ENCODE measurements at places on chromosomes 1 and 21.
A peak's percentile ranks its signal among the peaks of the same experiment; 100 is the strongest.

- no peak for DNase-seq
Observed at GRCh38 chr1:183562701-183563100, 27.6 kb downstream of the NCF2 start.

DNA sequence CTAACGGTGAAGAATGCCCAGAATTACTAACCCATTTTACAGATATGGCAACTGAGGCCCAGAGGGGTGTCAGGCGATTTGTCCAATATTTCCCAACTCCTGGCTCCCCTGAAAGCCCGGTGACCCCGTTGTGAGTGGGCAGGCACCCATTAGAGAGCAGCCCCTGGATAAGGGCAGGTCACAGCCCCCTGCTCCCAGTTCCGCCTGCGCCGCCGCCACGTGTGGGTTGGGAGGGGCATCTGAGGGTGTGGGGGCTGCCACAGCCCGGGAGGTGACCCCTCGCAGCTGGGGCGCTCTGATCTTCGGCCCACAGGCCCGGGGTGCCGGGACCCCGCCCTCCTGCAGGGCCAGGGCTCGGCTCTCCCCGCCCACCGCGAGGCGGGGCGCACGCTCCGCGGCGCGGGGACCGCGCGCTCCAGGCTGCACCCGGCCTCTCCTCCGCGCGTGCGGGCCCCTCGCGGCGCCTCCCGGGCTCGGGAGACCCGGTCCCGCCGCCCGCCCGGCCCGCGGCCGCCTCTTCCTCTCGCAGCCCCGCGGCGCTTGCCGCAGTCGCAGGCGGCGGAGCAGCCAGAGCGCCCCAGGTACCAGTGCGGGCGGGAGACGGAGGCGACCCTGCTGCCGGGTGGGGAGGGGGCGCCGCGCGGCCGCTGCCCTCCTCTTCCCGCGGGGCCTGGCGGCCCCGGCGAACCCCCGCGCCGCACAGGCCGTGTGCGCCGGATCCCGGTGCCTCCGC lies at the start of gene HTR6:
HTR6 (plus strand) TSS at position 423 of the 733 bp plus-strand sequence. CDS start 879 bp downstream, outside the sequence.
- DNase-seq, result no peak

GRCh38 chr1:50476800-50477199 lies 53.6 kb upstream of the DMRTA2 start:
- DNase-seq, result no peak

DNA sequence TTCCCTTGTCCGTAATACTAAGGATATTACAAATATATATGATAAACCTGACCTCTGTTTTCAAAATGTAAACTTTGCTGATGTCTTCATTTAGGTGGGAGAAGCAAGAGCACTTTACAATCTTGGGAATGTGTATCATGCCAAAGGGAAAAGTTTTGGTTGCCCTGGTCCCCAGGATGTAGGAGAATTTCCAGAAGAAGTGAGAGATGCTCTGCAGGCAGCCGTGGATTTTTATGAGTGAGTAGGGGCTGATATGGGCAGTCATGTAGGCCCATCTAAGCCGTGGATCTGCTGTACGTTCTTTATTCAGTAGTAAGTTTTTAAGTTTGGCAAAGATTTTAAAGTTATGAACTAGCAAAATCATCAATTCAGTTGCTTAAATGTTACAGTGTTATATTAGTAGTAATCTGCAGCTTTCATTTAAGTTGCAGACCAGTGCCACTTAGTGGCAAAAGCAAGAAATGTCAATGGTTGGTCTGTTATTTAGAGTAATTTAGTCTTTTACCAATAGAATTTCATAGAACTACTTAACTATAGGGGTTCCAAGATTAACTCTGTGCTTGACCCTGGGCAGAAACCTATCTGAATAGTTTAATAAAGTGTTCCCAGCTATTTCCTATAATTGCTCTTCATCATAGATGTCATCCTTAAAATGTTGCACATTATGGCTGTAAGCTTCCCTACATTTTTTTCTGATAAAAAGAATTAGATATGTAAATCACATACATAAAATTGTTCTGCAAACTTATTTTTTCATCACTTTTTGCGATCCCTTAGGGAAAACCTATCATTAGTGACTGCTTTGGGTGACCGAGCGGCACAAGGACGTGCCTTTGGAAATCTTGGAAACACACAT lies 21.3 kb downstream of the GPSM2 start:
- DNase-seq, result peak; percentile 24

DNA sequence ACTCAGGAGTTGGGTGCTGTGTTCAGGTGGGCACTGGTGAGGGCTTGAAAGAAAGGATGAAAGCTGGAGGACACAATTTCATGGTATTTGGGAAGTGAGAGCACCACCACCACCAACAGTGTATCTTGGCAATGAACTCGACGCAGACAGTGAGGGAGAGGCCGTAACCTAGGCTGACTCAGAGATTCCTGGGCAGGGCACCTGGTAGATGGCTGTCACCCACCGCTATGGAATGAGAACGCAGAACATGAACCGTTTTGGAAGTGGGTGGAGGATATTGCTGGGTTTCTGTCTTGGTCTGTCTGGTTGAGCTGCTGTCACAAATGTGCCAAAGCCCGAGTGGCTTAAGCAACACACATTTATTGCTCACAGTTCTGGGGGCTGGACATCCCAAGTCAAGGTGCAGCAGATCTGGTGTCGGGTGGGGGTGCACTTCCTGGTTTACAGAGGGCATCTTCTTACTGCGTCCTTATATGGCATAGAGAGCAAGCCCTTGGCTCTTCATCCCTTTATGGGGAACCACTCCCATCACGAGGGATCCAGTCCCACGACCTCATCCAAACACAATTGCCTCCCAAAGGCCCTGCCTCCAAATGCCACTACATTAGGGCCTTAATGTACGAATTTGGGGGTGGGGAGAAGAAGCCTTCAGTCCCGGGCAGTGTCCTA lies 246.3 kb downstream of the SIPA1L2 start:
- DNase-seq, result no peak

DNA sequence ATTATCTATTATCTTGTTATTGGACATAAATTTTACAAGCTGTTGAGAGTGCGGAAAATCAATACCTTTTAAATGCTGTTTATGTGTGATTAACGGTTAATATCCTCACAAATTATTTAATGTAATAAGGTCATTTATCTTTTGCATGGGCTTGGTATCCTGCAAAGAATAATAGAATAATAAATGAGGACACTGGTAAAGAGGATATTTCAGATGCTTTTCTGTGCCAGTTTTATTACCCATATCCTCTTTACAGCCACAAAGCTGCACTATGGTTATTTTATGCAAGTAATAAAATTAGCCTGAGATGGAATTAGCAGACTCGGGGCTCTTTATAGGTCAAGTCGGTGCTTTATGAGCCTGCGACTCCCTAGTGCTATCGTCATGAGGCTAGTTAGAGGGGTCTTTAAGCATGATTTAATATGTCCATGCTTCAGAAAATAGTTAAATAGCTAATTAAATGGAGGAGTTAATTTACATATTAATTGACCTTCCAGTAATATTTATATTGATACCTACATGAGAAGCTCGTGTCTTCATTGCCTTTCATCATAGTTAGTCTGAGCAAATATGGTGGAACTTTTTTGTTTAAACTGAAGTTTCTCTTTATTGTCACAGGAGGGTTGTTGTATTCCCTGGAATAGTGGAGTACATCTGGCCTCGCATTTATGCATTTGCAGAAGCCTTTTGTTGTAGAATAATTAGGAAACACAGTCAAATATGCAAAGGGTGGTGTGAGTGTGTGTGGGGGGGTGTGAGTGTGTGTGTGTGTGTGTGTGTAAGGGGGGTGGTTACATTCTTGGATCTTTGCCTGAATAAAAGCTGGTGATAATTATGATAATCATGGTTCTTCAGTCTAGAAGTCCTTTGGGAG lies 120.3 kb downstream of the ATG4C start:
- DNase-seq, result no peak

- DNase-seq, result no peak
Observed at GRCh38 chr21:34722684-34723300, 54.0 kb downstream of the CLIC6 start.

GRCh38 chr1:233242827-233243483 lies 52.6 kb downstream of the PCNX2 start:
- no peak for DNase-seq

GRCh38 chr1:159581422-159581821 lies 6.2 kb upstream of the APCS start:
- DNase-seq, result no peak

- no peak for DNase-seq
Observed at GRCh38 chr1:27603309-27603680, 649 bp downstream of the AHDC1 start.

GRCh38 chr1:41898191-41898713 lies 20.5 kb downstream of the HIVEP3 start:
- DNase-seq, result no peak

DNA sequence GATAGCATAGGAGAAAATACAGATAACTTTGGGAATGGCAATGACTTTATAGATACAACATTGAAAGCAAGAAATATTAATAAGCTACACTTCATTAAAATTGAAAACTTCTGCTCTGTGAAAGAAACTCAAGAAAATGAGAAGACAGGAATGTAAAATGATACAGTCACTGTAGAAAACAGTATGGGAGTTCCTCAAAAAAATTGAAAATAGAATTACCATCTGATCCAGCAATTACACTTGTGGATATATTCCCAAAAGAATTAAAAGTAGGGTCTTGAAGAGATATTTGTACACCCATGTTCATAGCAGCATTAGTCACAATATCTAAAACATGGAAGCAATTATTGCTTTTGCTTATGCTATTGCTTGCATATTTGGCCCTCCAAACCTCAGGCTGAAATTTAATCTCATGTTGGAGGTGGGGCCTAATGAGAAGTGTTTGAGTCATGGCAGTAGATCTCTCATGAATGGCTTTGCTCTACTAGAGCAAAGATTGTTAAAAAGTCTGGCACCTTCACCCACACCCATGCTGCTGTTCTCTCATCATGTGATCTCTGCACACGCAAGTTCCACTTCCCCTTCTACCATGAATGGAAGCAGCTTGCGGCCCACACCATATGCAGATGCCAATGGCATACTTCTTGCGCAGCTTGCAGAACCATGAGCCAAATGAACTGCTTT lies 15.3 kb upstream of the AHCYL1 start:
- peak; percentile 69 for DNase-seq

GRCh38 chr1:47738560-47739182 lies 258.5 kb downstream of the TRABD2B start:
- peak; percentile 56 for DNase-seq

GRCh38 chr1:43436371-43436770 lies 17.4 kb downstream of the HYI start:
- DNase-seq, result no peak

Data from MG63 (cell line).